ENCODE measurements at places on chromosomes 2 and 18. TPM values are rescaled to one million over a fixed set of nuclear protein-coding genes. Genes with fewer than 3 reads are reported as not detected.

Gene SERPINB5
- total RNA-seq: not detected

Gene LYPD1
- total RNA-seq: 0.17 TPM

- no peak for DNase-seq
Measured at GRCh38 chr2:1704631-1705556, 39.4 kb downstream of the PXDN start.

DNA sequence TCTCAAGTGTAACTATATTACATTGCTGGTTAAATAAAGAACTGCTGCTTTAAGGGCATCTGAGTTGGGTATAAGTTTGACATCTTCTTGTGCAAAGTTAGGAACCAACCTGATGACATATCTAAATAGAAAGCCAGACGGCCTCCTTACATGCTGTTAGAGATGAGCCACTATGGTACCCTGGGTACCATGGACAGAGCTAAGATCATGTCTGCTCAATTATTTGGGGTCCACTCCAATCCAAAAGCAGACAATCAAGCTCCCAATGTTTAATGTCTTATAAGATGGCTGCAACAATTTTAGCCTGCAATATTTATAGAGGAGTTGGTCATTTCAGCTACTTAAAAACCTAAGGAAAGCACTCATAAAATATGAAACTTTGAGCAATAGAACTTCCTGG is 86.2 kb downstream of the UPP2 start:
- DNase-seq: no peak

- no peak for DNase-seq
Measured at GRCh38 chr18:46715062-46715461, 41.8 kb downstream of the ST8SIA5 start.

GRCh38 chr2:925309-925708 is 25.3 kb upstream of the SNTG2 start:
- no peak for DNase-seq

DNA sequence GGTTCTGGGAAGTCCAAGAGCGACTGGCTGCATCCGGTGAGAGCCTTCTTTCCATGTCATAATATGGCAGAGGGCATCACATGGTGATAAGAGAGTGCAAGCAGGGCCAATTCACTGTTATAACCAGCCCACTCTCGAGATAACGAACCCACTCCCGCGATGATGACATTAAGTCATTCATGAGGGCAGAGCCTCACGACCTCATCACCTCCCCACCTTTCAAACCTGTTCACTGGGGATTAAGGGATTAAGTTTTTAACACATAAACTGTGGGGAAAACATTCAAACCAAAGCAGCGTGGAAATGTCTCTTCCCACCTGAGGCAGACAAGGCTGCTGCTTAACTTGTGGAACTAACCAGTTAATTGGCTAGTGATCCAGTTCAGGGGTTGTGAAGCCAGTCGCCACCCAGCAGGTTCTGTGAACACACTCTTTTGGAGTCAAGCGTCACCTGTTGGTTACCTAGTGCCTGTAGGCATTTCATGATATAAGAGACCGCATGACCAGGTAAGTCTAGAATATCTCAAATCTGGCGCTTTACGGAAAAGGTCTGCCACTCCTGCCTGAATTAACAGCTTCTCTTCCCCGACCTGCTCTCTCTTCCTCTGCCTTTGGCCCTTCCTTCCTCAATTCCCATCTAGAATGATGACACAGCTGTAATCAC is 54.3 kb downstream of the EDAR start:
- DNase-seq: no peak

DNA sequence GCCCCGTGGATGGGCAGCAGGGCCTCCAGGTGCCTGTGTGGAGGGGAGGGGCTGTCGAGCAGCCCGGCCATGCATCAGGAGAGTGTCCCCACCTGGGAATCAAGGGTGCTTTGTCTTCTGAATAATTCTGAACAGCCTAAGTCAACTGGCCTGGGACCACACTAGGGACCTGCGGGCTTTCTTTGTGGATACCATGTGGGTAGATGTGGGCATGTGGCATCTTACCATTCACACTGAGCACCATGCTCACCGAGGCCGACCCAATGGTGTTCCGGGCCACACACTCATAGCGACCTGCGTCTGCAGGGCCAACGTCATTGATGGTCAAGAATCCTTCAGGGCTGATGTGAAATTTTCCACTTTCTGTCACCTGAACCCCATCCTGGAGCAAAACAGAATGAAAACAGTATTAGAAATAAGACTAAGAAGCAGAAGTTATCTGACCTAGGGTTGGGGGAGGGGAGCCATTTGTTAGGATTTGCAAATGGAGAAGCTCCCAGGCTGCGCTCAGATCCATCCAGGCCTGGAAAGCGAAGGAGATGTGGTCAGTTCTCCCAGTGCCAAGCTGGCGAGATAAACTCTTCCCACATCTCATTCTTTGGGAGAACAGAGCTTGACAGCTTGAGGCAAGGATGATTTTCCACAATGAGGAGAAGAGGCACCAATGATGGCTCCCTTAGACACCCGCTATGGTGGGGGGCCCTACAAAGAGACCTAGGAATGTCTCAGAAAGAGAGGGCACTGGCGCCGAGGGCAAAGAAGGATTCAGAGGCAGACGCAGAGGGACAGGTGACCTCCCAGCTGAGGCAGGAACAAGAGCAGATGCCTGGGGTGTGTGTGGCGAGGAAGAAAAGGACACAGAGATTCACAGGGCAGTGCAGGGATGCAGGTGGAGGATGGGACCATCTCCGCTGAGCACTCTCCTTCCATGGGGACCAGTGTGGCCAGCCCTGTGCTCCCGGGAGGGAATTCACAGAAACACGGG is 83.4 kb downstream of the PXDN start:
- DNase-seq: no peak
